Ureter (tissue), 1 donor: ENCODE measurements at places on chromosomes 12 and 14.

DNA sequence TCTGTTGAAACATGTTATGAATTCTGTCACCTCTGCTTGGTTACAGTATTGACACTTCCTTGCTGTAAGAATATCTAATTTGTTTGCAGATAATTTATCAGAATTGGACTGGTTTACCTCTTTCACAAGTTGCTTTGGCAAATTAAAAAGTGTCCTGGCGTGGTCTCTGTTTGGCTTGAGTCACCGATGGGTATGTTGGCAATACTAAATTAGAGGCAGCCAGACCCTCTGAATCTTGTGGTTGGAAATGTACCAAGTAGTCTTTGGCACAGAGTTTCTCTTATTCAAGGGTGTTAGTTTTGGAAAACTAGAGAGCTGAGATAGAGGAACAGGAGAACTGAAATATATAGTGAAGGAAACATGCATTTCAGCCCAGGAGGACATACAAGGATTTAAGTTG lies 521.1 kb upstream of the MGAT4C start:
- DNase-seq = no peak

GRCh38 chr14:57080691-57081090 lies 188.0 kb downstream of the EXOC5 start:
- no peak for DNase-seq

DNA sequence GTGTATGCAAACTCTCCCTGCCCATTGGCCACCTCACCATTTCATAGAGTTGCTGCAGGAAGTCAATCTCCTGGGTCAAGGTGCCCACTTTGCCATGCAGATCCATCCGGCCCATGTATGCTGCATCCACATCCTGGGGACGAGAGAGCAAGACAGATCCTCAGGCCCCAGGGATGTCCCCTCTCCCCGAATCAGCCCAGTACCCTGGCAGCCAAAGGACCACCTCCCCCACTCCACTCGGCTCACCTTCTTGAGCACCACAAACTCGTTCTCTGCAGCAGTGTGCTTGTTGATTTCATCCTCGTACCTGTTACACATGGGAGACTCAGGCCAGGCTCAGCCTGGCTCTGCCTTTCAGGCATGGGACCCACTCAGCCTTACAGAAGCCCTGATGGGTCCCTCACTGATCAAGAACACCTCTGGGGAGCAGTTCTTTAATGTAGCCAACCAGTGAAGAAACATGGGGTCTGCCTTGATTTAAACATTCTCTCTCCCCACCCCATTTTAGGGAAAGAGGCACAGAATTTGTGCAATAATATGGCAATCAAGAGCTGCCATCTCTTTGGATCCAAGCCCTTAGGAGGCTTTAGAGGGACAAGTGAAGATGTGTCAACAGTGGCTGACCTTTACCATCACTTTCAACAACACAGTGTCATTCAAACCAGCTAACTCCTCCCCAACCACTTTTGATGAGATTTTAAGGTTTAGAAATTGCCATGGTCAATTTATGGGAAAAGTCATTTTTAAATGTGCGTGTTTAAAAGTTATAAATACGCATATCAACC lies 3.9 kb downstream of the KRT79 start:
- DNase-seq = no peak

- DNase-seq = no peak
These were observed 138.0 kb downstream of the ANO2 start for GRCh38 chr12:5807090-5807414.

DNA sequence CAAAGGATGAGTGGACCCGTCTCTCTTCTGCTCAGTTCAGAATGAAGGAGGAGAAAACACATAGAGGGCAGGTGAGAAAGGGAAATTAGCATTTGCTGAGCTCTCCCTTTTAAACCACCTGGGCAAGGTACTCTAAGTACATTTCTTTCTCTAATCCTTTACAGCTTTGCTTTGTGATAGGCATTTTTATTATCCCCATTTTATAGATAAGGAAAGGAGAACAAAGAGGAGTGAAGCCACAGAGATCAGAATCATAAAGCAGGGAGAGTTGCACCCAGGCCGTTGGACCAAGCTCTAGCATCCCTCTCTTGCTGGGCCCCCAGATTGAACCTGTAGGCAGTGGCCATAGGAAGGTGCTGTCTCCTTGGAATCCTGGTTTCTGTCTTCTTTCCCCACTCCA lies 47.0 kb downstream of the VCPKMT start:
- no peak for DNase-seq

GRCh38 chr12:12427568-12427967 lies 70.7 kb downstream of the BORCS5 start:
- DNase-seq = no peak

DNA sequence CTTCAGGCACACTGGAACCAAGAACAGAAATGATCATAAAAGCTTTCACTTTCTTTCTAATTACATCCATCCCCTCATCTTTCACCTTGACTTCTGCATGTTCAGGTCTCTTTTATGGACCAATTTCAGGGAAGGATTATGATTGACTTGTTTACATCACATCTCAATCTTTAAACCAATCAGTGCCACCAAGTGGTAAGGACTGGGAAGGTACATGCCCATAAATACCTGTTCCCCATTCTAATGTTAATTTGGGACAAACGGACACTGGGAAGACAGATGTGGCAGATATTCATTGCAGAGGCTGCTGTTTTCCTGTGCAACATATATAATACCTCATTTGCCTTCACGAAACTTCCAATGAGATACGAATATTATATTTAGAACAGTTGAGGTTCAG lies 978.1 kb downstream of the GALC start:
- no peak for DNase-seq

DNA sequence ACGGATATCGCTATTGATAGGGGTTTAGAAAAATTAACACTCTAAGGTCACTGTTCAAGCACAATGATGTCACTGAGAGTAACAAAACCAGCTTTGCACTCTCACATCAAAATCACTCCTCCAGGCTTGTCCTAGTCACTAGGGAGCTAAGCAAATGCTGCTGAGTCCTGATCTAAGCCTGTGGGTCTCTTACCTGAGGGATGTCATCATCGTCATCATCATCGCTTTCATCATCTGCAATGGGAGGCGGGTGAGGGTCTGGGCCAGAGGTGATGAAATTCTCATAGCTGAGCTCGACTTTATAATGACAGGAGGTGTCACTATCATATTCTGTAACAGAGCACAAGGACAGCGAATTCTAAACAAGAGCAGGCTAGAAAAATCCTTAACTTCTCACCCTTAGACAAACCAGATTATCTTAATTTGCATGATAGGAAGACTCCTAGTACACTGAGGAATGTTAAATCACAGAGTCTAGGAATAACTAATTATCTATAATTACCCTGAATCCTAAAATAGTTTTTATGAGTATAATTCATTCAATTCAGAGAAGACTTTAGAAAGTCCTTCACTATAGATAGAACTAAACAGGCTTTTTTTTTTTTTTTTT lies 83.0 kb downstream of the TRAFD1 start:
- DNase-seq = no peak

DNA sequence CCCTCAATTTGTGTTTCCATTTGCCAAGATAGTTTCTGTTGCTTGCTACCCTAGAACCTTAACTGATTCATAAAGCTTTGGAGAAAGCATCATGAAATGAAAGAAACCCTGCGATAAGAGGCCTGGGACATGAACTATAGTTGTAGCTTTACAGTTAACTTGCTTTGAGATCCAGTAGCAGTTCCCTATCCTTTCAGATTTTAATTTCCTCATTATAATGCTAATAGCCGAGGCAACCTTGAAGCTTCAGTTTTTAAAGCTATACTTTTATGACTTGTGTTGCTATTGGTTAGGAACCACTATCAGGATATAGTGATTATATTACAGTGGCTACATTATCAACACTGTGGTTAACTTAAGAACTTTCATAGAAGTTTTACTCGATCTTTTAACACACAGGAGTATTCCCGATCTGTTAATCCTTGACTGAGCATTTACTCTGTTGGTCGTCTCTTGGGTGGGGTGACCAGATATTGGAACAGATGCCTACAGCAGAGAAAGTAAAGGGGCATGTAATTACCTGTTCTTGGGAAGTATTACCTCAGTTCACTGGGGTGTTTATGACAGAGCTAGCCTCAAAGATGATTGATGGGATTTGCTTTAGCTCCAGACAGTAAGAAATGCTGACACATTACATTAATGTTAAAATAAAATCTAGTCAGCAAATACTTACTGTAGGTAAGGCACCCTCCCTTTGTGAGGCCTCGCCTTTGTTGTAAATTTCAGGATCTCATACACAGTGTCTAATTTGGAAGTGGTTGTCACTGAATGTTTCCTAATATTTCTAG lies 86.2 kb upstream of the CSRP2 start:
- DNase-seq = no peak

GRCh38 chr12:59080101-59080500 lies 159.8 kb upstream of the LRIG3 start:
- DNase-seq = no peak

DNA sequence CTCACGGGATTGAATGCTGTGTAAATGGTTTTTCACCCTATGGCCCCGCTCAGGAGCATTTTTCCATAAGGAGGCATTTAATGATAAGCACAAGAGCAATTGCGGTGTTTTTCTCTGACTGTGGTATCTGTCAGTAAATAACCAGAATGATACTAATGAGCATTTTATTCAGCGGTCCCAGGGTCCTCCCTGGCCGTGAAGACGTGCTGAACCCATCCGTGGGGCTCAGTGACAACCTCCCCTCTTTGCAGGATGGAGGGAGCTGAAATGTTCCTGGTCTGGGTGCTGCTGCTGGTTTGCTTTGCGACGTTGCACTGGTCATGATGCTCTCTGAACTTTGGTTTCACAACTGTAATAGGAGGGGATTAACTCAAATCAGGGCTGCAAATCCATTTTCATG lies 625.6 kb downstream of the AACS start:
- no peak for DNase-seq
